ENCODE measurements at places on chromosomes 2 and 18. TPM values are rescaled to one million over a fixed set of nuclear protein-coding genes. Genes with fewer than 3 reads are reported as not detected.

DNA sequence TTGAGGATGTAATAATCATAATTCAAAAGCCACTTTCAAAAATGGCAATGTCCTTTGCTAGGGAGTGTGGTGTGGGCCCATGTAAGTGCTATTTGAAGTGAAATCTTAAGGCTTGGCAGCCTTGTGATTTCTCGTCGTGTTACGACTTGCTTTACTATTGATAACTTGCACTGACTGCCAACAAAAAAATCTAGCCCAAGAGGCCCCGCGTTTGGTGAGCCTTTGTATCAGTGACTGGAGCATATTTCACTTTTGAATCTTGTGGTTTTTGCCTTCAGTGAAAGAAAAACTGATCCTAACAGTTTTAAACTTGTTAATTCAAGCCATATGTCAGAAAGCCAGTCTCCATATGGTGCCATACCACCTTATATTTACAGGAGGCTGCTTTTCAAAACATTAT, 248.0 kb downstream of the TMEM182 start:
- no peaks in the 10 kb centered on the region for H3K36me3 ChIP-seq
- H3K27me3 ChIP-seq = no peaks in the 10 kb centered on the region
- DNase-seq = no peak
- no peaks in the 10 kb centered on the region for H3K4me1 ChIP-seq
- no peak overlapping the region for H3K4me3 ChIP-seq

DNA sequence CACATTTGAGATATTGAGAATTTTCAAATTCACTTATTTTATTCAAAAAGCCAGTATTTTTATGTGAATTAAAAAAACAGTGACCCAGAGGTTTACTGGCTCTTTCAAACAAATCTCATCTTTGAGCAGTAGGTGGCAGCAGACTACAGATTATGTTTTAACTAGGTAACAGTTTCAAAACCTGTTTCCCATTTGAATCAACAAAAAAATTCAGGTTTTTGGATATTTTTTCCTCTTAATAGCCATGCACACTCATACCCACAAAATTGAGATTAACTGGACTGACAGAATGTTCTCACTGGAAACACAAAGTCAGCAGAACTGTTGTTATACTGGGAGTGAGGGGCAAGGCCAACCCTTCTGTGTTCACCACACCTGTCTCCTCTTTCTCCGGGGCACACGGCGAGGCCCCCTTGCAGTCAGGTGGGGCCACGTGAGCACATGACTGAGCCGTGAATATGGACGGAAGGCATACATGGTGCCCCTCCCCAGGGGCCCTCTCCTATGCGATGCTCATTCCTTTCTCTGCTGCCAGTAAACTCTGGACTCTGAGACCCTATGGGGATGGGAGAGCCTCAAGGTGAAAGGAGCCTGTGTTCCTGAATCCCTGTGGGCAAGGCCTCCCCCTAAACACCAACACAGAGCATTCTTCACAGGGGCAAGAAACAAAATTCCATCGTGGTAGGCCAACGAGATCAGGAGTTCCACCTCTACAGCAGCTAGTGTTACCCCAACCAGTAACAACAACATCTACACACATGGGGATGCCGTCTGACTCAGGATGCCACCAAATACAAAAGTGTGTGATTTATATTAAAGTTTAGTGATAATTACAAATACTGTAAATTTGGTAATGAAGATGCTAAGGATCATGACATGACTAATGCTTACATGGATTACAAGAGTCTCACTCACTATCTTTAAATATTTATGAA, 80.4 kb downstream of the LPIN2 start:
- no peak overlapping the region for H3K4me3 ChIP-seq
- H3K4me1 ChIP-seq = no peaks in the 10 kb centered on the region
- peak; percentile 65 for DNase-seq
- H3K27ac ChIP-seq = no peak overlapping the region
- H3K36me3 ChIP-seq = no peaks in the 10 kb centered on the region

DNA sequence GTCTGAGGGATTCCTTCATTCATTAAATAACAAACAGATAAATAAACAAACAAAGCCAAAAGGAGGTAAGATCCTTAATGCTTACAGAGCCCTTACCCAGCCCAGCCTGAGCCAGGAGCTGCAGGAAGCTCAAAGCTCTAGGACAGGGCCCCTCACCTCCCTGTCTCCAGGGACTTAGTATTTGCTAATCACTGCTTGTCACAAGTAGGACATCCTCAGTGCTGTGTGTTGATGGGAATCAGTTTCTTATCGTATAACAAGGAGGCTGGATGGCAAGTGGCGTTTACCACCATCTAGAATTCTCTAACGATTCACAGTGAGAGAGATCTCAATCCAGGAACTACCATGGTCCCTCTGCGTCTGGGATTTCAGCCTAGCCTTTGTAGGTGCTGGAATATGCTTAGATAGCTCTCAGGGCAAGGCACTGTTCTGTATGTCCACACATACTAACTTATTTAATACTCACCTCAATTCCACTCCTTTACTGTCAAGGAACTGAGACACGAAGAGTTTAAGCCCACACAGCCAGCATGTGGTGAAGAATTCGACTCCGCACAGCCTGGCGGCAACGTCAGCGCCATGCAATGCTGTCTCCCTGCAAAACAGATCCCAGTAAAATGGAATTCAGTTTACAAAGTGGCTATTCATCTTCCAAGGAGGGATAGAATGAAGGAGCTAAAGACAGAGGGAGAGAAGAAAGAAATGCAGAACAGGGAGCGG, 164.8 kb downstream of the MYCN start:
- DNase-seq = no peak
- no peaks in the 10 kb centered on the region for H3K36me3 ChIP-seq
- no peak overlapping the region for H3K4me3 ChIP-seq
- no peak overlapping the region for H3K27ac ChIP-seq
- H3K27me3 ChIP-seq = no peaks in the 10 kb centered on the region
- H3K4me1 ChIP-seq = no peaks in the 10 kb centered on the region

DNA sequence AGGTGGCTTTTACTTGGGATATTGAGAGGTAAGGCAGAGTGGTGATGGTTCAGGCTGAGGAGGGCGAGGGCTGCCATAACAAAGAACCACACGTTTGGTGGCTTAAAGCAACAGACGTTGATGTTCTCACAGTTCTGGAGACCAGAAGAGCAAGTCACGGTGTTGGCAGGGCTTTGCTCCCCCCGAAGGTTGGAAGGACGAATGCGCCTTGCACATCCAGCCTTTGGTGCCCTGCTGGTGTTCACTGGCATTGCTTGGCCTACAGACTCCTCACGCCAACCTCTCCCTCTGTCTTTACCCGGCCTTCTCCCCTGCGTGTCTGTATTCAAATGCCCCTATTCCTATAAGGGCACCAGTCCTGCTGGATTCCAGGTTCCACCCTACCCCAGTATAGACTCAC, 125.4 kb downstream of the TPO start:
- H3K4me3 ChIP-seq = no peak overlapping the region
- no peaks in the 10 kb centered on the region for H3K4me1 ChIP-seq
- DNase-seq = no peak
- no peaks in the 10 kb centered on the region for H3K27me3 ChIP-seq
- H3K36me3 ChIP-seq = no peaks in the 10 kb centered on the region

DNA sequence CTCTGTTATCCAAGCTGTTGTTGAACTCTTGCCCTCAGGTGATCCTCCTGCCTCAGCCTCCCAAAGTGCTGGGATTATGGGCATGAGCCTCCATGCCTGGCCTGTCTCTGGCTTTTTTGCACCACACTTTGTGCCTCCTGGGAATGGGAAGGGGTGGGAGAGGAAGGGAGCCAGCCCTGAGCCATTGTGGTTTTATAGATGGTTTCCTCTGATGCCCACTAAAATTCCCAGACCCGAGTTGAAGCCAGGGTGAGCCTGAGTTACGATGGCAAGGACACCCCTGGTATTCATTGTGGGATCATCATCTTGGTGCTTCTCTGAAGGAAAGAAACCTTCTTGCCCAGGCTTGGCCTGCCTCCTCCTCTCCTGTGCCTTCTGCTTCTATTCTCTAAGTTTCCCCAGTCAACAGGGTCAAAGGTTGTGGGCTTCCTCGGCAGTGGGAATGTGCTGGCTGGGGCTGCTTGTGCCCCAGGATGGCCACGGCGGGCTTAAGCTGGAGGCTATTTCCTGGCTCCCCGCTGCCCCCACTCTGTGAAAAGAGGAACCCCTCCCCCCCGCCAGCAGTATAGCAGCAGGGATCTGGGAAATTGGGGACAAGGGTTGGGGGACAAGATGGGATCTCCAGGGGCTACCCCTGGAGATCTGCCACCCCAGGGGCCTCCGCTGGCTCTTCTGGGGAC, 106.2 kb downstream of the STPG4 start:
- no peaks in the 10 kb centered on the region for H3K4me1 ChIP-seq
- no peak overlapping the region for H3K4me3 ChIP-seq
- no peak overlapping the region for H3K27ac ChIP-seq
- DNase-seq = no peak

CHST10 gene
- 7.3 TPM for total RNA-seq

DNA sequence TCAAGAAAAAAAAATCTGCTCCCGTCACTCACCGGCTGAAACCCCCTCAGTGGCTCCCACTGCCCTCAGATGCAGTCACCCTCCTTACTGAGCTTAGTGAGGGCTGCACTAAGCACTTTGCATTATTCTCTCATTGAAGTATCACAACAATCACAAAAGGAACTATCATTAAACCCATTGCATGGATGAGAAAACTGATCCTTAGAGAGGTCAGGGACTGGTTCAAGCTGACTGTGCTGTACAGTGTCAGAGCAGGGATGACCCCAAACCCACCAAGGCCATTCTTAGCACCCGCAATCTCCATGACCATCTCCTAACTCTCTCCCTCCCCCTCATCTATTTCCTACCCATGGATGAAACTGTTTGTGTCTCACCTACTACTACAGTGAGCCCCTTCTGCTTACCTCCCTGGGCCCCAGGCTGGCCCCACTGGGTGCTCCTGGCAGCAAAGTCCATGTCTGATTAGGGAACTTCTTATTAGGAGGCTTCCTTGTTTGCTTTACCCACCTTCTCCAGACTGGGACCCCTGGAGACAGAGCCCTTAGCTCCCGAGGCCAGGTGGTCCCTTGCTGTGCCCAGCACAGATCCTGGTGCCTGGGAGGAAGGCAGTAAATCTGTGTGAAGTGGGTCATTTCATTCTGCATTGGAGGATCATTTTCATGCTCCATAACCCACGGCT, 139.3 kb upstream of the ID2 start:
- H3K27me3 ChIP-seq = no peaks in the 10 kb centered on the region
- DNase-seq = no peak
- peaks cover 98% of the 10 kb centered on the region for H3K4me1 ChIP-seq
- no peak overlapping the region for H3K4me3 ChIP-seq
- no peak overlapping the region for H3K27ac ChIP-seq

RAX gene
- total RNA-seq = not detected

DNA sequence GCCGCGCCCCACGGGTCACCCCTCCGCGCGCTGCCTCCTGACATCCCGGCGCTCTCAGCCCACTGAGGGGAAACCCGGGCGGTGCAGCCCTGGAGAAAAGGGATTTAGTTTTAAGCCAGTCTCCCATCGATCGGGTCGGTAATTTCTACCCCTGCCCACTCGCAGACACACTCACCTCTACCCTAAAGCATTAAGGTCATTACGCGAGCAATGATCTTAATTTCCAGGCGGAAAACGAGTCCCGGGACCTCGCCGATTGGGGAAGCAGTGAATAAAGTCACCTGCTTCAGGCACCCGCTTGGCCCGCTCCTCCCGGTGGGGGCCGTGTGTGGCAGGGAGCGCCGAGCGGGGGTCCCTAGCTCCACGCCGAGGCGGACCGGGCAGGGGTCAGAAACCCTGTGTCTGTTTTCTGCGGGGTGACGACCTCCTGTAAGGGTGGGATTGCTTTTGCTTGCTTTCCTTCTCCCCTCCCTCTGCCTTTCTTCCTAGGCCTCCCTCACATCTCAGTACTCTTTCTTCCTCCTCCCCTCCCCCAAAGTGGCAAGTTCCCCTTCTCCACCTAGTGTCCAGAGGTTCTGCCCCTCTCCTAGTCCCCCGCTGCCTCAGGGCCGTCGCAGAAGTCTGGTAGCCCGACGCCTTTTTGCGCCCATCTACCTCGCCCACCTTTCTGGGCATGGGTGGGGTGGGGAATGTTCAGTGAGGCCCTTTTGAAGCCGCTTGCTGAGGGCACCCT, 142.6 kb downstream of the MEIS1 start:
- peaks cover 69% of the 10 kb centered on the region for H3K27me3 ChIP-seq
- DNase-seq = peak; percentile 64
- H3K36me3 ChIP-seq = no peaks in the 10 kb centered on the region
- peak overlapping the region; percentile 95 for H3K27ac ChIP-seq
- H3K4me1 ChIP-seq = peaks cover 15% of the 10 kb centered on the region

SERPINB13 gene
- not detected for total RNA-seq

GRCh38 chr18:36516726-36517125, 219.2 kb downstream of the FHOD3 start:
- H3K27ac ChIP-seq = no peak overlapping the region
- H3K4me1 ChIP-seq = no peaks in the 10 kb centered on the region
- H3K4me3 ChIP-seq = no peak overlapping the region

CPS1 gene
- total RNA-seq = 4.6 TPM

DNA sequence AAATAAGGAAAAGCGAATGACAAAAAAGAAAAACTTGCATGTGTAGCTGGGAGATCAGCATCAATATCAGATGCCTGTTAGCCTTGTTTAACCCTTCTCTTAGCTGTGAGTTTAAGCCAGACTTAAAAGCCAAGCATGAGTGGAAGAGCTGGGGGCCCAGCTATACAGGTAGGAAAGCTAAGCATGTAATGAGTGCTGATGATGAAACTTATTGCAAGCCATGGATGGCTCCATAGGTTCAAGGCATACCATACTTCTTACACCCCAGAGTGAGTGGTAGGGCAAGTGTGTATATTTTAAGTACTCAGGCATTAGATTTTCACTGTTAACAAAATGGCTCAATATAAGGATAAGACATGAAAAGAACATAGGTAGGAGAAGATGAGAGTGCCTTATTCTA, 28.0 kb downstream of the RBBP8 start:
- DNase-seq = no peak
- no peaks in the 10 kb centered on the region for H3K27me3 ChIP-seq
- H3K27ac ChIP-seq = no peak overlapping the region
- no peak overlapping the region for H3K4me3 ChIP-seq
- no peaks in the 10 kb centered on the region for H3K4me1 ChIP-seq
- H3K36me3 ChIP-seq = peaks cover 16% of the 10 kb centered on the region

DNA sequence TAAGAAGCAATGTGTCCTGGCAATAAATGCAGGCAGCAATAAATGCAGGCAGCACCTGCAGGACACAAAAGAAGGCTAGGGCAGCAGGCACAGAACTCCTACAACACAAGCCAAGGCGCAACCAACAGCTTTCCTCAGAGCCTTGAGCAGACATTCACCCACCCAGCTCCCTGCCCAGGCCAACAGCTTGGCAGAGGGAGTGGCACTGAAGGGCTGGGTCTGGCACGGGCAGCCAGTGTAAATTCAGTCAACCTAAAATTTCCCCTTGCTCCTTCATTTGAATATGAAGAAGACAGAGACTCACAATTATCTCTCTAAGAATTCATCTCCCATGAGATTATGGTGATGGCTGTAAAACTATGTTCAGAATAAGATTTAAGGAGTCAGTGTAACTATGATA, 35.4 kb downstream of the AAK1 start:
- H3K4me1 ChIP-seq = peaks cover 25% of the 10 kb centered on the region
- no peaks in the 10 kb centered on the region for H3K27me3 ChIP-seq
- H3K27ac ChIP-seq = no peak overlapping the region
- no peak overlapping the region for H3K4me3 ChIP-seq

KCNK3 gene
- total RNA-seq = 24.1 TPM

Measured in left lung (tissue), 14 donors.